ENCODE measurements at places on chromosomes 7 and 10.

GRCh38 chr7:93055543-93056107 is 62.2 kb downstream of the SAMD9 start:
- DNase-seq: peak; percentile 17

- DNase-seq: peak; percentile 38
Measured at GRCh38 chr10:24457661-24458318, 248.9 kb downstream of the KIAA1217 start.

DNA sequence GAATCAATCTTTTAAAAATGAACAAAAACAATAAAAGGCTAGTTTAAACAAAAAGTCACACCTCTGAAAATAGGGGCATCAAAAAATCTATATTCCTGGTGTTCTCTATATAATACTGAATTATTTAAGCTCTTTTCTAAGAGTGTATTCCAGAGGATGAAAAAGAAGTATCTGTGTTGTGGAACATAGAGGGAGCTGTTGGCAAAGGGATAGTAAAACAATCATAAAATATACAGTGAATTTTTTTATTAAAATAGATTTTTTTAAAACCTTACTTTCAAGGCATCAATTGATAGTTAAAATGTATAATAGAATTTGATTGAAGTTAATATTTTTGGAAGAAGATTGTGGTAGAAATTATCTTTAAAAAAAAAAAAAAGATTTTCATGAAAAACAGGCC is 1409.1 kb upstream of the CELF2 start:
- peak; percentile 33 for DNase-seq

DNA sequence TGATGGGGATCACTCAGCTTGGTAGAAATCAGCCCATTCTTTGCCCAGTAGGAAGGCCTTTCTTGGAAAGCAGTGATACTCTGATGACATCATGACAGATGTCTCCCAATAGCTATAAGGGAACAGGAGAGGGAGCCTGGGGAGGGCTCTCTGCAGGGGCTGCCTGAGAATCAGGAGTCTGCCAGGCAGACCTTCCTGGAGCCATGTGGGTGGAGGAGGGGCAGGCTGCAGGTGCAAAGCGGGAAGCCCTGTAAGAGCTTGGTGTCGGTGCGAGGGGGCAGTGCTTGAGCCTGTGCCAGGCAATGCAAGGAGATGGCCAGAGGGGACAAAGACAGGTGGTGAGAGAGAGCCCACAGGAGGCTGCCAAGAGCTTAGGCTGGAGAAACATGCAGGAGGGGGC is 5.0 kb upstream of the TNS3 start:
- DNase-seq: no peak

Data from fibroblast of the conjunctiva (primary cell).